ENCODE measurements at places on chromosomes 5 and 9.

GRCh38 chr5:65831276-65831675, 95.1 kb upstream of the ERBIN start:
- DNase-seq = no peak

GRCh38 chr5:176583076-176583475, 26.9 kb downstream of the GPRIN1 start:
- no peak for DNase-seq

GRCh38 chr5:131377785-131378325, 114.0 kb downstream of the CDC42SE2 start:
- DNase-seq = no peak

- DNase-seq = no peak
These were observed 156.1 kb upstream of the DAB2 start for GRCh38 chr5:39580702-39581453.

DNA sequence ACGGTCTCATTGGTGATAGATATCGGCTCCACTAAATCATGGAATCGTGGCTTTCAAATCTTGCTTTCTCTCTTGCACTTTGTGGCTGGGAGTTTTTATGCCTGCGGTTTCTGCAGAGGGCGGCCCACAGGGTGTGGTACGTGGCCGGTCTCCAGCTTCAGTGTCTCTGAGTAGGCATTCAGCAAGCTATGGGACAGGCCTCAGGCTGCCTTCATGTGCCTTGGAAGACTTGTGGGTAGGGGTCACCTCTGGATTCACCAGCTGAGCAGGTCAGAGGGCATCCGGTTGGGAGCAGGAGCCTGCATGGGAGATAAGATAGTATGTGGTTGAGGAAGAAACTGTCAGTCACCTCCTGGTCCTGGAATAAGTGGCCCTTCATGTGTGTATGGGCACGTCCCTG, 47.7 kb downstream of the AMBP start:
- DNase-seq = no peak

- DNase-seq = peak; percentile 30
These were observed 25.5 kb downstream of the PITX1 start for GRCh38 chr5:135008556-135008955.

DNA sequence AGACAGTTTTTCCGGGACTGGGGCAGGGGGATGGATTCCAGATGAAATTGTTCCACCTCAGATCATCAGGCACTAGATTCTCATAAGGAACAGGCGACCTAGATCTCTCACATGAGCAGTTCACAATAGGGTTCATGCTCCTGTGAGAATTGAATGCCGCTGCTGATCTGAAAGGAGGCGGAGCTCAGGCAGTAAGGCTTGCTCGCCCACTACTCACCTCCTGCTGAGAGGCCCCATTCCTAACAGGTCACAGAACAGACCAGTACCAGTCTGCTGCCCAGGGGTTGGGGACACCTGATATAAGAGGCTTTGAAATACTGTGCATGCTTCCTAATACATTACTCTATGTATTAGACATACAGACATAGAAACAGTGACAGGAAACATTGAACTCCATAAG, 41.1 kb downstream of the PTPRD start:
- DNase-seq = no peak

- no peak for DNase-seq
These were observed at the start of gene TMEM171 for GRCh38 chr5:73120222-73121118. Gene TMEM171 (plus strand): TSS chr5:73120575. CDS start chr5:73123374, 2,799 bp downstream.

- DNase-seq = peak; percentile 17
These were observed 4.0 kb downstream of the TENT4A start for GRCh38 chr5:6717247-6717646.

DNA sequence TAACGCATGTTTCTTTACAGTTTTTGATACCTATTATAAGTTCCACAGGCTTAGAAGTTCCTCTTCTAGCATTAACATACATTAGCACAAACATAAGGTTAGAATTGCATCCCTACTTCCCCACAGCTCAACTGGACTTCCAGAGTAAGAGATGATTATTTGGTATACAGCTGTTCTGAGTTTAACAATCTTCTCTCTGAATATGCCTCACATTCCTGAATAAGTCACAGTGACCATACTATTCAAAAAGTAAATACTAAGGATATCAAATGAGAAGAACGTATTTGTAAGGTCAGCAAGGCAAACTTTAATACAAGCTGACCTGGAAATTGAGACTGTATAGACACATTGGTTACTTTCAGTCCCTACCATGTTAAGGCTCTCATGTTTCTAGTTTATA, 21.3 kb downstream of the NR6A1 start:
- no peak for DNase-seq

- no peak for DNase-seq
These were observed 291.8 kb downstream of the CDH10 start for GRCh38 chr5:24353016-24353415.

DNA sequence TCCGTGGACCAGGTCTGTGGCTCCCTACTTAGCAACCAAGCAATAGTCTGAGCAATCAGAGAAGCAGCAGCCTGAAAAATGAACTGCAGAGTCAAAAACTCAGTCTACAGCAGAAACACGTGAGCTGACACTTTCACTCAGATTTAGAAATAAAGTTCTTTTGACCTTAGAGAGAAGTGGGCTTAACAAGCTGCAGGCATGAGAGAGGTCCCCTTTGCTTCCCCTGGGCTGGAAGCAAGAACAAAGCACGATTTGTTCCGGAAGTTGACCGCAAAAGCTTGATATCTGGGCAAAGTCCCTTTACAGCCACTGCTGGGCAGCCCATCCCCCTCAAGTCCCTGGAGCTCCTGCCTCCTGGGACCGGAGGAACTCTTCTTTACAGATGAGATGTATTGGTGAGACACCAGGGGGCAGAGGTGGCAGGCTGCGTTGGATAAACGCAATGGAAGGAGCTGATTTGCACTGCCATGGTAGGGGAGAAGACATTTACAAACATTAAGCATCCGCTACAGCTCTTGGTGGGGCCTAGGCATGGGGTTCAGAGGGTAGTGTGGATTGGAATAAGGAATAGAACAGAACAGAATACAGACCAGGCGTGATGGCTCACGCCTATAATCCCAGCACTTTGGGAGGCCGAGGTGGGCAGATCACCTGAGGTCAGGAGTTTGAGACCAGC, 5.8 kb upstream of the SOWAHA start:
- no peak for DNase-seq

GRCh38 chr9:130197888-130198287, 25.7 kb downstream of the NCS1 start:
- DNase-seq = no peak

GRCh38 chr9:72633966-72634365, 112.6 kb downstream of the TMC1 start:
- DNase-seq = no peak

- DNase-seq = no peak
These were observed 94.2 kb upstream of the FBN2 start for GRCh38 chr5:128632264-128632663.

DNA sequence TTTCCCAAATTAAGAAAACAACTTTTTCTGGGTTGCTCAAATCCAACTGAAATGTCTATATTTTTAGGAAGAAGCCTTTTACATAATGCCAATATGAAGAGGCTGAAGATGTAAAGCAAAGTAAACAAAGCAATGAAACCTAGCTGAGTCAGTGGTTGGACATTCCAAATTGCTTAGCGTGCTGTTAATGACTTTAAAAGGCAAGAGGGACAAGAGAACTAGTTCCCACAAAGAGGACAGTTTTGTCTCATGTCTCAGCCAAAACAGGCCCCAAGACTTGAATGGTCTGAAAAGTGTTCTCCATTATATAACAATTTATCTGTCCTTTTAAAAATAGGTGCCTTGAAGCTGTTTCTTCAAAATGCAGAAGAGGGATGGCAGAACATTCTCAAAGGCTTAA, 407.0 kb downstream of the ENC1 start:
- DNase-seq = no peak

GRCh38 chr5:68220260-68220659, 4.7 kb downstream of the PIK3R1 start:
- no peak for DNase-seq

GRCh38 chr5:92644266-92644886, 936.6 kb downstream of the NR2F1-AS1 start:
- no peak for DNase-seq
